CD4-positive, alpha-beta T cell treated with Interleukin-21 for 1 hour (primary cell): ENCODE measurements at places on chromosomes 5 and 9.
A peak's percentile ranks its signal among the peaks of the same experiment; 100 is the strongest.

DNA sequence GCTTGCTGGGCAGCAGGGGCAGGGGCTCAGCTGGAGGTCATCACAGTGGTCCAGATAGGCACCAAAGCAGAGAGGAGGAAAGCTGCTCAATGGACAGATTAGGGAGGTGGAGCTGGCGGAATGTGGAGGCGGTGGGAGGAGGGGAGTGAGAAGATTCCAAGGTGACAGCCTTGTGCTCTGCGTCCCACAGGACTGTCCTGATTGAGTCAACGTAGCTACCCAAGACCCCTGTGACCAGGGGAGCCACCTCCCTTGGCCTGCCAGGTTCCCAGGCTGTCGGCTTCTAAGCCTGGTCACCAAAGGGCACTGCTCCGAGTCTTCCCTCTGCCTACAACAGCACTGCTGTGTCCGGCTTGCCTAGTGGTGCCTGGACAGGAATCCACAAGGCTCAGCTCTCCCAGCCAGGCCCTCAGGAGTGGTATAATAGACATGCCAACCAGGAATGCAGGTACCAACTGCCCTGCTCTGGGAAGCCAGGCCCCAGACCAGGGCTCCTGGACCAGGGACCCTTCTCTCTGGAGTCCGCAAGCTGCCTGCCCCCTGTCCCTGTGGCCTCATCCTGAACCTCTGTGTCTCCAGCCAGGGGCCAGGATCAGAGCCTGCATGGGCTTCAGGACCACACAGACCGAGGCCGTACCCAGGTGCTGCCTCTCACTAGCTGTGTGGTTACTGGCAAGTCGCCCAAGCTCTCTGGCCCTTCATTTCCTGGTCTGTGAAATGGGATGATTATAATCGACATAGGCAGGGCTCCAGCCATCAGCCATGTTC, 67.9 kb downstream of the STK10 start:
- no peak for DNase-seq

DNA sequence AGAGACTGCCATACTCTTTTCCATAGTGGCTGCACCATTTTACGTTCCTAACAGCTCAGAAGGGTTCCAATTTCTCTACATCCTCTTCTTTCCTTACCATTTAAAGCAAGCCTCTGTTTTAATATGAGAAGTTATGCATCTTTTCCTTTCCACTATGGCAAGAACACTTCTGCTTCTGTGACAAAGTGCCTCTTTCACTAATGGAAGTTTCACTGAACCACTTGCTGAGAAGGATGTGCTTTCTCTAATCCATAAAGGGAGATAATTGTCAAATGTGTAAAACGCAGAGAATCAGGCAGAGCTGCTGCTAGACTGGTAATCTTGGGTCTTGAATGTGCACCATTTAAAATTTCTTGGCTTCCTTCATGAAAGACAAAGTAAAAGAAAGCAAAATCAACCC, 131.6 kb downstream of the PJA2 start:
- no peak for DNase-seq

GRCh38 chr9:91946653-91947488, 3.2 kb downstream of the ROR2 start:
- no peak for DNase-seq

GRCh38 chr5:107418071-107418470, 252.7 kb downstream of the EFNA5 start:
- no peak for DNase-seq

- DNase-seq, result no peak
Measured at GRCh38 chr5:154298065-154298464, 107.5 kb downstream of the GALNT10 start.

- DNase-seq, result no peak
Measured at GRCh38 chr9:99433095-99433494, 211.0 kb downstream of the SEC61B start.

DNA sequence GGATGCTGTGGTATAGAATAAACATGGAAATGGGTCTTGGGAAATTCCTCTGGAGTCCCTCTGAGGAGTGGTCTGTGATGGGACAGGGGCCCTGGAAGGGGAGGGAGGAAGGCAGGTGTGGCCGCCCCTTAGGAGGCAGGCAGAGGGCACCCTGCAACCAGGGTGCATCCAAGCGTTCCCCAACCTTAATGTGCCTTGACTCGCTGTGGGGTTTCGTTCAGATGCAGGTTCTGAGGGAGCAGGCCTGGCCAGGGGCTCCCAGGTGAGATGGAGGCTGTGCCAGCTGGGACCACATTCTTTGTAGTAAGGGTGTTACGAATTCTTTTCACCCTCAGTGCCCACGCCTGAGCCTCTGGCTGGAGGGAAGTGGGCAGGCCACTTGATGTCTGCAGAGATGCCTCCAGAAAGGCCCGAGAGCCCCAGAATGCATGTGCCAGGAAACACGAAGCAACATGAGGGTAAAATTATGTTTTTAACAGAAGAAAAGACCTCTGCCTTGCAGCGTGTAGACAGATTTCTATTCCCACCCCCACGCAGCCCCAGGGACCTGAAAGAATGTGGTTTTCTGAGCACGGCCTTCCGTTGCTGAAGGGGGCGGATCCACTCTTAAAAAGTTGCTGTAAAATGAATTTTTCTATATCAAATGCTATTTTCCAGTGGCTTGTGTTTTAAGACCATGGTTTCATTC, 150.4 kb upstream of the IER5L start:
- DNase-seq, result no peak

GRCh38 chr5:54581831-54582548, 64.4 kb downstream of the SNX18 start:
- no peak for DNase-seq

DNA sequence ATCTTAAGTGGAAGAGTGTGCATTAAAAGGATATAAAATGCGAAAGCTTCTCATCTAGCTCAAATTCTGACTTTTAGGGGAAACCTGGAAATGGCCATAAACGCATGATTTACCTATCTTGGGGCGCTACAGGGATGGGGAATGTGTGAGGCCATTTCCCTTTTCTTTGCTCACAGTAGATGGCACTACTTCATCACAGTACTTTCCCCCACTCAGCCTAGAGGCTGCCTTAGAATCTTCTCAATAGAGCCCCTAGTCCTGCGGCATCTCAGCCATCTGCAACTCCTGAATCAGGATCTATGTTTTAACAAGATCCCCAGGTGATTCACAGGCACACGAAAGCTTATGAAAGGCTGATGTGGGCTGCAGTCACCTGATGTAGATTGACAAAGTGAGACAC, 110.8 kb downstream of the LHFPL2 start:
- peak; percentile 2 for DNase-seq

DNA sequence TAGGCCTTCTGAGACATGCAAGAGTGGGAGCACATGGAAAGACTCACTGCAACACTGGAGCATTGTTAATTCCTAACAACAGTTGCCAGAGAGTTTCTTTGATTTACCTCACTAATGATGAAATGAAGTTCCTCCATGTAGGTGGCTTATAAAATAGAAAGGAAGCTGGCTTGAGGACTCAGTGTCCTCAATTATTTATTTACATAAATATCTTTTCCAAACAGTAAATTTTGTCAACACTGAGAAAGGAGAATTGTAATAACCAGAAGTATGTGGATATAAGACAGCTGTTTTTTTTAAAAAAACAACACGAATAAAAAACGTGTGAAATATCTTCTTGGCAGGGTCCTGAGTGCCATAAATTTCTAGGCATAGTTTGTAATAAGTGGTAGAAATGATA, 9.1 kb upstream of the SLC27A6 start:
- DNase-seq, result no peak

GRCh38 chr5:79873187-79873586, 117.9 kb downstream of the MTX3 start:
- DNase-seq, result no peak

DNA sequence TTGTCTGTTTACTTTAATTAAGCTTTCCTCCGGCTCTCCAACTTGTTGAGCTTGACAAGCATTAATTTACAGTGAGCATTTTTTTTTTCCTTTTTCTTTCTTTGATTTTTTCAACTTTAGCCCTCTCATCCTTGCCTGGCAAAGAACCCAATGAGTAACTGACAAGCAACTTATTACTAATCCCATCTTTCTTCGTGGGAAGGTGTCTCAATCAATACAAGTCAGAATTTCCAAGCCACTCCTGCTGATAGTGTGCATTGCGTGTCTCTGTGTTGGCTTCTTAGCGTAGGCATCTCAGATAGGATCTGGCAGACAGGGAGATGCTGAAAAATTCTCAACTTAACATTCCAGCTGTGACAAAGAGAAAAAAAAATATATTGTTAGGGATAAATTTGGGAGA, 527.7 kb upstream of the WWC1 start:
- DNase-seq, result no peak

DNA sequence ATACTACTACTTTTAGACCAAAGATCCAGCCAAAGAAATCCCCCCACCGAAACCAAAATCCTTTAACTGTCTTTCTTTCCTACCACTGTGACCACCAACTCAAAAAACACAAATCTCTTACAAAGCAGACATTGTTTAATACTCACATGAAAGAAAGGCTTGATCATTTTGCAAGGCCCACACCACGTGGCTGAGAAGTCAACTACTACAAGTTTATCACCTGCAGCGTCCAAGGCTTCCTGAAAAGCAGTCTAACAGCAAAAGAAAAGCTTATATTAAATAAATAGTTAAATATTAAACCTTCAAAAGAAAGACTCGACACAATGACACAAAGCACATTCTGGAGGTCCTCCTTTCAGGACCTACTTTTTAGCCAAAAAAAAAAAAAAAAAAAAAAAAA, 5.1 kb downstream of the TXN start:
- no peak for DNase-seq

DNA sequence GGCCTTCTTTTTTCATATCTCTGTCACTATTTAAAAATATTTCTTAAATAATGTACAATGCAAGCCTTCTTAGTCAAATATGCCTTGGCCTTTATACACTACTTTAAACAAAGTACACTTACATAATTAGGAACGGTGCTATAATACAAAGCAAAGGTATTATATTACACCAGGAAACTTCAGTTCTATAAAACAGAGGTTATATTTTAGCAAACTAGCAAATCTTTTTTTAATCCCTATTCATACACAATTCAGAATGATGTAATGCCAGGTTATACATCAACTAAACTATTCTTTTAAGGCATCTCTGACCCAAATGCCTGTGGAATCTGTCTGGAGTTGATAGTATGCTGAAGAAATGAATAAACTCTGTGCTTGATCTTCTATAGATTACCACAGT, 10.7 kb upstream of the LURAP1L start:
- no peak for DNase-seq
